ENCODE measurements at places on chromosomes 2 and 18. TPM values are rescaled to one million over a fixed set of nuclear protein-coding genes. Genes with fewer than 3 reads are reported as not detected.

Gene PIEZO2
- total RNA-seq, result 0.57 TPM

Gene DYNAP
- total RNA-seq, result not detected

DNA sequence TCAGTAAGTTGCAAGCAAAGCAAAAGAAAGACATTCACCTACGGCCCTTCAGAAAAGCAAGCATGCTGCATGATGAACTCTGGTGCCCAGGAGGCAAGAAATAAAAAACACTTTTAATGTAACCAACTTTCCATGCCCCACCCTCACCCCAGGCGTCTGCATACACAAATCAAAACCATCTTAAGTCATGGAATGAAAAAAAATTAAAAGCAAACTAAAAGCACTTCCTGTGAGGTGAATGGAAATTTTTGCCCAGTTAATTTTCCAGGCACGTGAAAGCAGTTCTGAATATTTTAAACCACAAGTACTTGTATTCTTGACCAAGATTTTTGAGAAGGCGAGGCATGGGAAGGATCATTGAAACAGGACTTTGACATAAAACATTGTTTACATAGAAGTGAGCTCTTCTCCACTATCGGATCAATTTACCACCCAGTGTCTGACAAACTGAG, 2.5 kb upstream of the ICOS start:
- DNase-seq, result no peak
- no peaks in the 10 kb centered on the region for H3K36me3 ChIP-seq
- H3K27me3 ChIP-seq, result no peaks in the 10 kb centered on the region
- H3K4me3 ChIP-seq, result no peak overlapping the region
- no peaks in the 10 kb centered on the region for H3K4me1 ChIP-seq
- no peak overlapping the region for H3K27ac ChIP-seq

GRCh38 chr18:66564236-66564635, 39.7 kb downstream of the CDH19 start:
- no peaks in the 10 kb centered on the region for H3K36me3 ChIP-seq
- H3K27me3 ChIP-seq, result no peaks in the 10 kb centered on the region
- H3K27ac ChIP-seq, result no peak overlapping the region
- no peak overlapping the region for H3K4me3 ChIP-seq
- no peak for DNase-seq

DNA sequence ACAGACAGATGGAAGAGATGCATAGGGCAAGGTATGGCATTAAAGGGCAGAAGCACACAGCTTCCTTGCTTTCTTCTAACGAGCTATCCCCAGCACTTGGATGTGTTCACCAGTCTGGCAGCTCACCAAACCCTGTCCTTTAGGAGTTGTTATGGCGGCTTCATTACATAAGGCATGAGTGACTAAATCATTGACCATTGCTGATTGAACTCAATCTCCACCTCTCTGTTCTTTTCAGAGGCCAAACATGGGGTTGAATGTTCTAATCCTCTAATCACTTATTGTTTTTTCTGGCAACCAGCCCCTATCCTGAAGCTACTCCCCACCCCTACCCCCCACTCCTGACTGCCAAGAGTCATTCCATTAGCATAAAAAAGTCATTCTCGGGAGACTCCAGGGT, 301.8 kb downstream of the XIRP2 start:
- no peaks in the 10 kb centered on the region for H3K36me3 ChIP-seq
- no peaks in the 10 kb centered on the region for H3K4me1 ChIP-seq
- no peak overlapping the region for H3K27ac ChIP-seq
- no peaks in the 10 kb centered on the region for H3K27me3 ChIP-seq
- no peak for DNase-seq

DNA sequence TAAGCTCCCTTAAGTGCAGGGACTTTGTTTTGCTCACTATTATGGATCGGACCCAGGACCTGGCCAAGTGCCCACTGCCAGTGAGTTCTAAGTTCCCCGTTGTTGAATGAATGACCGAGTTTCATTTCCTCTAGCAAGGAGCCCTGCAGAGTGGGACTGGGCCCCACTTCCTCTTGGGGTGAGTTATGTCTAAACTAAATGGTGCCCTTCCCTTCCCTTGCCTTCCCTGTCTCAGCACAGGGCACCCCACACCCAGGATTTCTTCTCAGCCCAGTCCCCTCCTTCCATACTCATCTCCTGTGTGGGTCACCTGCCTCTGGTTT, 195.3 kb upstream of the HS6ST1 start:
- H3K27me3 ChIP-seq, result no peaks in the 10 kb centered on the region
- H3K27ac ChIP-seq, result no peak overlapping the region
- no peaks in the 10 kb centered on the region for H3K36me3 ChIP-seq
- H3K4me1 ChIP-seq, result no peaks in the 10 kb centered on the region
- no peak for DNase-seq
